Type B pancreatic cell (in vitro differentiated cells): ENCODE measurements at places on chromosomes 13 and 19. TPM values are rescaled to one million over a fixed set of nuclear protein-coding genes. Genes with fewer than 3 reads are reported as not detected.

Gene COG6
- 40.0 and 47.3 TPM in 2 replicates for total RNA-seq

Gene VSTM2B
- 0.68 TPM in 1 of 2 replicates, not detected in the other for total RNA-seq

Gene PLVAP
- total RNA-seq, result 0.72 TPM in 1 of 2 replicates, not detected in the other

Gene PNMA8B
- total RNA-seq, result 0.17 and 2.4 TPM in 2 replicates

DNA sequence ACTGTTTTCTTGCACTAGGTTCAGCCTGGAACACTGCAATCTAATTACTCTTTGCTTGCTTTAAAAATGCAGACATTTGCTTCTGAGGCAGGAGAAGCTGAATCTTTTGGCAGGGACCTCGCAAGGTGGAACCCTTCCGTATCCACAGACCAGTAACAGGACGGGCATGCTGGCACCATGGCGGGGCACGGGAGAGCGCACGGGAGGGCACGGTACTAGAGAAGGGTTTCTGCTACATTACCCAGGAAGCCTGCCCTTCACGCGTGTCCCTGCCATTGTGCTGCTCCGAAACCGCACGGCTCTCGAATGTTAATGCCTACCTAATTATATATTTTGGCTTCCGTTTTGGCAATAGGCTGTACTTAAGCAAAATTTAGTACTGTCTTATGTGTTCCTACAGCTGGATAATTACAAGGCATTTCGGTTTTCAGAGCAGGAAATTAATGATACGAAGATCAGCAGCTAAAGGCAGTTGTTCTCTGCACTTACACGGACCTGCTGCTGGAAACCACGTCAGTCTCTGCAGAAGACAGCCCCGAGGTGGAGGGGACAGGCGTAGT, 430.4 kb downstream of the IRS2 start:
- no peak for DNase-seq

DNA sequence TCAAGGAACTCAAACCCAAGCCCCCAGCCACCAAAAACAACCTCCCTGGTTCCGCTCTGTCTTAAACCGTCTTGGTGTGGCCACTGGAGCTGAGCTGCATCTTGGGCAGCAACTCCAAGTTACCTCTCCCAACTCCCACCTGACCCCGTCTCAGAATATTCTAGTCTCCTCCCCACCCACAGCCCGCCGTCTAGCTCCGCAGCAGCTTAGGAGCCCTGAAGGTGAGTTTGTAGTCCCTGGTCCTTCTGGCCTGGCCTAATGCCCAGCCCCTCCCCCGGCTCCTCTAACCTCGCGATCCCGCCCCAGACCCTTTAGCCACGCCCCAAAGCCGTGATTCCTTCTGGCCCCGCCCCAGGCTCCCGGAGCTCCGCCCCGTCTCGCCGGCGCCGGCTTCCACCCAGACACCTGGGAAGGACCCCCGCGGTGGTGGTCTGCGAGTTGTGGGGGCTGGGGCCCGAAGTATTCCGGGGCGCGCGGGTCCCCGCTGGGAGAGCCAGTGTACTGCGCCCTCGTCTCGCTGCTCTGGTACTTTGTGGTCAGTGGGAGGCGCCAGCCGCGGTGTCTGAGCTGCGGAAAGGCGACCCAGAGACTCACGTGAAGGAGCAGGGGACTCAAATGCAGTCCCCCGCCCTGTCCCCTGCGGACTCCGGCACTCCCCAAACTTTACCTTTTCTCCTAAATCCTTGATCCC, 2.5 kb upstream of the LHB start:
- no peak for DNase-seq

DNA sequence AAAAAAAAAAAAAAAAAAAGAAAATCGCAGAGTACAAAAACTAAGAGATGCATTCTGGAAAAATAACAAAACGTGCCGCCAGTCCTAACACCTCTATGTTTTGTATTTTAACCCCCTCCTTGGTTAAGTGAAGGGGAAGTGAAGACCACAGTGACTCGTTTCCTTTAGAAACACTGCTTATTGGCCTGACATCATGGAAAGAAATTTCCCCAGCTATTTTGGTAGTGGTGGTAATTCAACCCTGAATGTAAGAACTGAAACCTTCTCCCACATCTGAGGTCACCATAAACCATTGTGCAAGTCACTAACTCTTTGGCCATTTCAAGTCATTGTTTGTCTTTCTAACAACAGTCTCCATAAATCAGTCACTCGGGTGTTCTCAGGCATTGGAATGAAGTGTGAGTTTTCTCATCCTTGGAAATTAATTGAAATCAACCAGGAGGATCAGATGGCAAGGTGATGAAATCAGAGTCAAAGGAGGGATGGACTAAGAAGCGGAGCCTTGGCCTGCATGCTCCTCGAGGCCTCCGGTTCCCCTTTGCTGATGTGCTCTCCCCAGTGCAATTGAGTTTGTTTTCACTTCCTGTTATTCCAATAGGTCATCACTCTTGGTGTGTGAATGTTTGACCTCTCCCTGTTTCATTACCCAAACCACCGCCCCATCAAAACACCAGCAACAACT, 443.9 kb downstream of the FGF9 start:
- DNase-seq, result no peak

GRCh38 chr13:94822356-94822755, 110.0 kb upstream of the SOX21 start:
- DNase-seq, result no peak

GRCh38 chr13:35927567-35928021, 203.6 kb downstream of the DCLK1 start:
- no peak for DNase-seq

- no peak for DNase-seq
These were observed 38.4 kb downstream of the LTBP4 start for GRCh38 chr19:40639638-40639982.

- DNase-seq, result no peak
These were observed 152.4 kb downstream of the DCLK1 start for GRCh38 chr13:35978607-35979316.

- DNase-seq, result no peak
These were observed 59.2 kb upstream of the KLF12 start for GRCh38 chr13:74193391-74193790.

DNA sequence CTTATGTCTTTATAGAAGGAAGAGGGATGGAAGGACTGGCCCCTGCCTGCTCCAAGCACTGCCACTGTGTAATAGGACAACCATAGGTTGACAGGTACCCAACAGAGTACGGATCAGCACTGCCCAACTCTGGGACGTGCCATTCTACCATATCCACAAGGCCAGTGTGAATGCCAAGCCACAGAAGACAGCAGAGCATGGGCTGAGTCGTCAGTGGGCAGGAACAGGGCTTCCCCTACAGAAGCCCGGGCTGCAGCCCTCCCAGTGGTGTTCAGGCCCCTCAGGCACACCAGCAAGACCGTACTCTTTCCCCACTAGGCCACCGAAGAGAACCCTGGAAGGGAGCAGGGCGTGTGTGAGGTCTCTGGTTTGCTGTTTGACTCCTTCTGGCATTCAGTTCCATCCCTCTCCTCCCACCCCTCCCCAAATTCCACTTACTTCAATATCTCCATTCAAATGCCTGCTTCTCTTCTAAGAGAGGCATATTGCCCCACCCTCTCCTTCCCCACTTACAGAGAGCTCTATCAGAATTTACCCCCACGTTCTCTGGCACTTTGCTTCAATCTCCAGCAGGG, 209.4 kb downstream of the FOXO1 start:
- DNase-seq, result no peak
